ENCODE measurements at places on chromosomes 6 and 20. TPM values are rescaled to one million over a fixed set of nuclear protein-coding genes. Genes with fewer than 3 reads are reported as not detected.

RAB44 gene
- not detected for total RNA-seq

NRSN1 gene
- total RNA-seq: 0.14 TPM

DNA sequence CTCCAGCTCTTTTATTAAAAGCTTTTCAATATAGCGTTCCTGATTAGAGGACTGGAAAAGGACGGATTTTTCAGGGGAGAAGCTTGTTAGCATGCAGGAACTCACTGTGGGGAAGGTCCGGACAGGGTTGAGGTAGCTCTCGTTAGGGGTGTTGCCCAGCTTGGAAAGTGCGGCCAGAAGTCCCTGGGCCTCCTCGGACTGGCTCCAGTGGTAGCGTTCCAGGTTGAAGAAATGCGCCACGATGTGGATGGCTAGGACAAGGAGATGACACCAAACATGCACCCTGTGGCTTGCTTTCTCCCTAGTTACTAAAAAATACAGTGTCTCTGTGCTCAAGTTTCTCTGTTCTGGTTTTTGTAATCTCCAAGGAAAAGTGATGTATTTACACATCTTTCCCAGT lies 12.5 kb downstream of the NOX3 start:
- no peak for DNase-seq

- no peak for DNase-seq
Observed at GRCh38 chr6:35360349-35361138, 18.2 kb downstream of the PPARD start.

GRCh38 chr6:166003569-166003968 lies 164.1 kb downstream of the TBXT start:
- no peak for DNase-seq

SLC52A3 gene
- total RNA-seq: 11.1 TPM

KIAA1755 gene
- not detected for total RNA-seq

TCP11 gene
- total RNA-seq: not detected

DNA sequence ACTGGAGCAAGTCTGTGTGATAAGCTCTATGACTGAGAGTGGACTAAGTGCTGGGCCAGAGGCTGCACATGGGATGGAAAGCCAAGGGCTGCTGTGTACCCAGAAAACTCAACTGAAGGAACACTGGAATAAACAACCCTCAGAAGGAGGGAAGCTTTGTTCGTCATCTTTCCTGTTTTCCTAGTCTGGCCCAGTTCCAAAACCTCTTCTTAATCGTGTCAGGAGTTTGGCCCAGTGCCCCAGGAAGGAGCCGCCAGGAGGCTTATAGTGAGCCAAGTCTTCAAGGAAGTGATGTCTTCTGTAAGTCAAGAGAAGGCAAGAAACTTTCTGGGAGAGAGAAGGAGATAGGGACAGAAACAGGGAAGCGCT lies 23.3 kb upstream of the TOP1 start:
- peak; percentile 90 for DNase-seq

DNA sequence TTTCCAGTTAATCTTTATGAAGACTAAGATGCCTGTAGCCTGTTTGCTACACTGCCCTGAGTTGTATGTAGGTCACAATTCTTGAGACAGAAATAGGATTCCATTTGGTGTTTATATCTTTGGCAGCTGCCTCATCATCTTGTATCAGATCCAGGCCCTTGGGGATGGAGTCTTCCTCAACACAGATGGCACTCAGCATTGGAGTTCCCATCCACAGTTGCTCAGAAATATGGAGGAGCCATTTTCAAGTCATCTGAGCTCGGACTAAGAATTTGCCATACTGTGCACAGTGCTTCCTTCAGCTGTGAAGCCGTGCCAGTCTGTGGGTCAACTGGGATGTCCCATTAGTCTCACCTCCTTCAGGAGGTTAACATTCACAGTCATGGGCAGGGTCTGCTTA lies 156.6 kb downstream of the ZDHHC14 start:
- DNase-seq: no peak

DNA sequence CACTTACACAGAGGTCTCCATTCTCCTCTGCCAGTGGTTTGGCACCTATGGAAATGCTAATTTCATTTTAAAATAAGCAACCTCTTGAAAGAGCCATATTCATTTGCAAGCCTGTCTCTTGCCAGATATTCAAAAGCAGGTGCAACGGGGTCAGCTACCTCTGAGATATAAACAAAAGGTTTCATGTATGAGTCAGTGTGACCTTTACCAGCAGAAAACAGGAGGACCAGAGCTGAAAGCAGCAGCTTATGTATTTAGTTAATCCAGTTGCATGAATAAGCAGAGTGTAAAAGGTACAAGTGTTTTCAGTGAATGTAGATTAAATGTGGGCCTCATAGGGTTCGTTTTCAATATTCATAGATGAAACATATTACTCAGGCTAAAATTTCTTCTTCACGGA lies 56.0 kb downstream of the TENT5A start:
- peak; percentile 12 for DNase-seq

- DNase-seq: peak; percentile 71
Observed at GRCh38 chr6:30682143-30683117, 4.0 kb downstream of the PPP1R18 start.

SLC22A16 gene
- total RNA-seq: not detected

- DNase-seq: no peak
Observed at GRCh38 chr20:10579942-10580341, 93.9 kb downstream of the JAG1 start.

MYLK4 gene
- total RNA-seq: 0.73 TPM

- DNase-seq: no peak
Observed at GRCh38 chr6:112522587-112522986, 175.5 kb downstream of the RFPL4B start.

VIP gene
- not detected for total RNA-seq

GRCh38 chr6:143125864-143126573 lies 65.3 kb downstream of the AIG1 start:
- DNase-seq: no peak

GRCh38 chr6:7107578-7108195 lies at the start of gene RREB1:
TSS of gene RREB1 (plus strand) at chr6:7107961. CDS start at chr6:7181912, 73,951 bp downstream.
- DNase-seq: peak; percentile 44

SLC35F1 gene
- not detected for total RNA-seq

GRCh38 chr6:13687917-13688351 lies 23.7 kb downstream of the RANBP9 start:
- DNase-seq: no peak

HELZ2 gene
- 281 TPM for total RNA-seq

GRCh38 chr20:62523473-62524203 lies 47.8 kb upstream of the GATA5 start:
- DNase-seq: peak; percentile 49

DNA sequence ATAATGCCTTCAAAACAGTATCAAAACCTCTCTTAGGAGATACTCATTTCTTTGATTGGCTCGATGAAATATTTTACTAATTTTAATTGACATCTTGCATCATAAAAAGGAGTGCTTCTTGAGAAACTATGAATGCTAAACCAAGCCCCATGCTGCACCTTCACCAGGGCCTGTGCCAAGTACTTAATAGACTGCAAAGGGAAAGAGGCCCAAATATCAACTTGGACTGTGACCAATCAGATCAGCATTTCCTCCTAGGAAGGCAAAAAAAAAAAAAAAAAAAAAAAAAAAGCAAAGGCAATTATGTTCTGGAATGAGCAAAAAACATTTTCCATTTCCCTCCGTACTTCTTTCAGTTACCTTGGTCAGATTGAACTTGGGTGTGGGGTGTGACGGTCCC lies 253.0 kb upstream of the SOX4 start:
- no peak for DNase-seq

GRCh38 chr6:46381057-46381456 lies 110.2 kb downstream of the RCAN2 start:
- no peak for DNase-seq

CALHM5 gene
- total RNA-seq: not detected

GRCh38 chr20:7665376-7665775 lies 274.9 kb downstream of the HAO1 start:
- DNase-seq: no peak

DNA sequence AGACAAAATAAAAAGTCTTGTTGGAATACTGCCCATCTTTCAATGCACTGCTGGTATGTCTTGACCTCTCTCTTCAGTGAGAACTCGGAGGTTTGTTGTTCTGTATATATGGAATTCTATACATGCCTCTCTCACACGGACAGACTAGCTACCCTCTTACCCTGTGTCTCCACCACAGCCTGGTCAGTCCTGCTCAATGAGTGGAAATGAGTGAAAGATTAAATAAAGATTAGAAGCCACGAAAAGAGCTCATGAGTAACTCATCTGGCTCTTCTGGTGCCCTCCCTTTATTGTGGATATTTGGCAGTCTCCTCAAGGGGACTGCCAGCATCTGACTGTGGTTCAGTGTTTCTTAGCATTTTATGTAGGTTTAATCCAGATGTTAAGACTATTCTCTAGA lies 262.8 kb upstream of the MAP3K7 start:
- no peak for DNase-seq

GHRH gene
- total RNA-seq: not detected

DNA sequence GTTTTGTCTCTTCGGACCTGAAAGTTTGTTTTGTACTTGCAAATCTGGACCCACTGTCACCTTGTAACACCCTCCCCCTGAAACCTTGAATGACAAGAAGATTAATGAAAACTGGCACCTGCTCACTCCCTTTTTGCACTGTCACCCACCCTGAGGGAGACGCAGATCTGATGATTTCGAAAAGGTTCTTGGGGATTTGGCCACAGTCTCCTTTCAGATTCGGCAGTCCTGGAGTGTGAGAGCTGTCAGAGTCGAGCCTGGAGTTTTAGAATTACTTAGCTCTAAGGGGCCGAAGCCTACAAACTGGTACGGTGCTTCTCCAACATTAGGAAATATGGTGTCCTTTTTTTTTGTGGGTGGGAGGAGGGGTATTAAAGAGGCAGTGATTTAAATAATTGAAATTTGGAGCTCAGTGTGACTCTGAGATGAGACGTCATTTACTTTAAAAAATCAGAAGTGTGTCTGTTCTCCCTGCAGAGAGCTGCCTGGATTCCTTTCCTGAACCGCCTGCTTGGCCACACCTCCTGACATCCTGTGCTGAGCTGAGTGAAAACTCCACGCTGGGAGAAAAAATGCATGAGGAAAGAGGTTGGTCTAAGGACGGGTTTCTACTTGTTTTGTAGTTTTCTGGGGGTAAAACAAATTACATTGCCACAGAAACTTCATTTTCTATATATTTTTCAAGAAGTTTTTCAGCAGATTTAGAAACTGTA lies 447.0 kb upstream of the CDH4 start:
- DNase-seq: no peak

C20orf204 gene
- total RNA-seq: 5.0 TPM

GRCh38 chr6:74312081-74312480 lies 616.1 kb downstream of the CD109 start:
- DNase-seq: no peak

GRCh38 chr6:87586371-87587077 lies 3.3 kb downstream of the RARS2 start:
- no peak for DNase-seq

DNA sequence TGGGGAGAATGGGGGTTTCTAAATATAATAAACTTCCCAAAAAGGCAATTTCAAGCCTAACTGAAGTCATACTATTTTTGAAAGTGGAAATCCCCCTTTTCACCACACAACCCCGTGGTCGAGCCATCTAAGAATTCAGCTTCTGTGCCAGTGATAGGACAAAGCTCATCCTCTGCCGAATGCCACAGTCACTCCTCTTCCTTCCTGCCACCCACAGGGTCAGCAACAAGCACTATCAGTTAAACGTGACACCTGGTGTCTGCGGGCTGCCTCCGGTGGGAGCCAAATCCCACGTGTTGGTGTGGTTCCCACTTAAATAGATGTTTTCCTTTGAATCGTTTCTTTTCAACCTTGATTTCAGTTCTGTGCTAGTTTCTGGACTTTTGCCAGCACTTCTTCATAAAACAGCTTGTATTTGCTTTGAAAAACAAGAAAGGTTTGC lies 60.7 kb downstream of the TNFAIP3 start:
- no peak for DNase-seq

DNA sequence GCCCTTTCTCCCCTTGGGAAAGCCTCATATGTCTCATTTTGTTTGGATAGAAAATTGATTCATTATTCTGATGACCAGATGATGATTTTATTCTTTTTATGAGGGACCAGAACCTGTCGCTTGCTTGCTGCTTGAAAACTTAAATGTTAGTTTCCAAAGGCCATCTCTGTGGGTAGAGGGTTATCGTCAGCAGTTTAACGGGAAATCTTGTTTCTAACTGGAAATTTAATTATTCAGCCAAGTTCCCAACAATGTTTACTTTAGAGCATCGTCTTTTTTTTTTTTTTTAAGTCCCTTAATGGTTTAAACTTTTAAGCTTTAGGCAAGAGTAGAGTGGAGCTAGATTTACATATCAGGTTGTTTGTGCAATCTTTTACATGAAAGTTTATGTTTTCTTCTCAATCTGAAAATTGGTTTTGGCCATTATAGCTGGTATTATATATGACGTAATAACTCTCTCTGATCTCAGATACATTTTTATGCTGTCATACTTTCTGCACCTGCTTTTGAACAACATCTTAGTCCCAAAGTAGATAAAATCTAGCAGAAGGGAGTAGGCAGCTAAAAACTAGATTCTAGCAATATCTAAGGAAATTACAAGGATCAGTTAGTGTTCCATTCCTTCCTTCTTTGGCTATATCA lies 93.9 kb downstream of the FOXO3 start:
- no peak for DNase-seq

DNA sequence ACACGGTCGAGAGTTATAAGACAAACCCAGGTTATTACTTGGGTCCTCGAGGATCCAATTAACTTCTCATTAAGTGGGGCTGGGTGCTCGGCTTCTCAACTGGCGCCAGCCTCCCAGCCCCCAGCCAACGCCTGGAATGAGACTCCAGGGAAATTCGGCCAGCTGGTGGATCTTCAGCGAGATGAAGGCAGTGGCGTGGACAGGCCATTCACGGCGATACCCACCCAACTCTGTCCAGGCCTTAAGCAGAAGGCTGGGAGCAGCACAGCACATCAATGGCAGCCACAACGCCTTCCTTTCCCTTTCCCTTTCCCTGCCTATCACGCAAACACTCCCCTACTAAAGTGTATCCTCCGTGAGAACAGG lies 868 bp downstream of the METTL24 start:
- DNase-seq: no peak

DNA sequence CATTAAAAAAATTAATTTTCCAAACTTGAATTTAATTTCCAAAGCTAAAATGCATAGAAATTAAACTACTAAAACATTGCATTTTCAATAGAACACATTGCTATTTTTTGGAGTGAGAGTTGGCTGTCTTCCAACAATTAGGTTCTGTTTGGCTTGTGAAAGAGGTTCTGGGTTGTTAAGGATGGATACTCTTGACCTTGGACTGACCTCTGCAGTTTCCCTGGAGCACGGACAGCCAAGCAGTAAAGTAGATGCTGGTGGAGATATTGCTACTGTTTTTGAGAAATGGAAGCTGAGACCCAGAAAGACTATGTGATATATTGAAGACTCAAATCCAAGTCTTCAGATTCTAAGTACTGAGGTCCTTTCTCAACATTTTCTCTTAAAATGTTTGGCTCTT lies 95.9 kb upstream of the CHD6 start:
- no peak for DNase-seq

SLC17A3 gene
- total RNA-seq: not detected

GRCh38 chr6:144718431-144718830 lies 433.3 kb downstream of the UTRN start:
- DNase-seq: no peak

Data from Calu3 (cell line).